HAP-1 (cell line): ENCODE measurements at places on chromosomes 6 and 20.
A peak's percentile ranks its signal among the peaks of the same experiment; 100 is the strongest.

DNA sequence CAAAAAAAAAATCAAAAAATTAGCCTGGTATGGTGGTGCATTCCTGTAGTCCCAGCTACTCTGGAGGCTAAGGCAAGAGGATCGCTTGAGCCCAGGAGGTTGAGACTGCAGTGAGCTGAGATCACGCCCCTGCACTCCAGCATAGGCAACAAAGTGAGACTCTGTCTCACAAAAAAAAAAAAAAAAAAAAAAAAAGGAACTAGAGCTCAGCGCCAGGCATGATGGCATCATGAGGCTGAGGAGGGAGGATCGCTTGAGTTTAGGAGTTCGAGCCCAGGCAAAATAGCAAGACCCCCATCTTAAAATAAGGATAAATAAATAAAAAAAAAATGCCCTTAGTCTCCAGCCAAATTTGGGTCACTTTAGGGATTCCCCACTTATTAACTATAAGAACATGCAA is 40.4 kb upstream of the PIM1 start:
- no peak for DNase-seq

GRCh38 chr6:2077826-2078225 is 167.6 kb downstream of the GMDS start:
- DNase-seq = no peak

- peak; percentile 64 for DNase-seq
Measured at GRCh38 chr6:56570413-56571359, 72.0 kb downstream of the DST start.

GRCh38 chr6:105592329-105592728 is 189.4 kb upstream of the PREP start:
- no peak for DNase-seq

DNA sequence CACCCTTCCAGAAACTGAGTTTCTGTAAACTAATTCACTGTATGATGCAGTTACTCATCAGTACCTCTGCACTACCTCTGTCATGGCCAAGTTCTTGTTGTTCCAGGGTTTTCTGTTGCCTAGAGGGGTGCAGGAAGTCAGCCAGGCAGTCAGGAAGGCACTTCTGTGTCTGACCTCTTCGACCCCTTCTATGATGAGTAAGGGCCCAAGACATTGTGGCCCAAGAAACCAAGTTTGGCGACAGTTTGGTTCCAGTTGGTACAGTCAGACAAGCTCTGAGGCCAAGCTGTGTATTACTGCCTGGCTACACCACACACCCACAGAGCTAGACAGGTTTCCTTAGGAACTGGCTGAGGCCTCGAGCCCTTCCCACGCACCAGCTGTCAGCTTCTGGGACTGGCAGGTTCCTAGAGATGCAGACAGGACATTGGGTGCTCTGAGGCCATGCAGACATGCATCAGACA is 41.2 kb downstream of the TRAF3IP2 start:
- DNase-seq = no peak
